ENCODE measurements at places on chromosomes 3 and 15. TPM values are rescaled to one million over a fixed set of nuclear protein-coding genes. Genes with fewer than 3 reads are reported as not detected.

- no peak for DNase-seq
Observed at GRCh38 chr3:124032311-124032880, 40.5 kb upstream of the ROPN1 start.

DNA sequence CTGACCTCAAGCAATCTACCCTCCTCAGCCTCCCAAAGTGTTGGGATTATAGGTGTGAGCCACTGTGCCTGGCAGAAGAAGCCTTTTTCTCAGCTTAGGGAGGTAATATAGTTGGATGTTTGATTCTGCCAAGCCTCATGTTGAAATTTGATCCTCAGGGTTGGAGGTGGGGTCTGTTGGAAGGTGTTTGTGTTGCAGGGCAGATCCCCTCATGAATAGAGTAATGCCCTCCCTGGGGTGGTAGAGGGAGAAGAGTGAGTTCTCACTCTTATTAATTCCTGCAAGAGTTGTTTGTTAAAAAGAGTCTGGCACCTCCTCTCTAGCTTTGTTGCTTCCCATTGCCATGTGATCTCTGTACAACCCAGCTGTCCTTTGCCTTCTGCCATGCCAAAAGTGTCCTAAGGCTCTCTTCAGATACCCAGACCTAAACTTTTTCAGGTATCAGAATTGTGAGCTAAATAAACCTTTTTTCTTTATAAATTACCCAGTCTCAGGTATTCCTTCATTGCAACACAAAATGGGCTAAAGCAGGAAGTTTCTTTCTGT lies 16.4 kb downstream of the NECTIN3 start:
- DNase-seq, result no peak

DNA sequence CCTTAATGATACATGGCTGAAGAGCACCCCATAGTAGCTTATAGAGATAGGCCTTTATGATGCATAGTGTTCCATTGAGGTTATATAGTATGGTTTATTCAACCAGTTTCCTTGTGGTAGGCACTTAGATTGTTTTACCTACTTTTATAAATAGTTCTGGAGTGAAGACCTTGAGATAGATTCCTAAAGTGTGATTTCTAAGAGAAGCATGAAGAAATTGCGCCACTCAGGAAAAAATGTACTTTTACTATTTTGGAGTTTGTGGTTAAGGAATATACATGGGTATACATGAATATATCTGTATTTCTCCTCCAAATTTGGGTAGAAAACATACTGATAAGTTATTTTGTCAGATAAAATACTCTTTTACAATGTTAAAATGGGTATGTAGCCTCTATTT lies 70.5 kb downstream of the CHD2 start:
- DNase-seq, result no peak

DNA sequence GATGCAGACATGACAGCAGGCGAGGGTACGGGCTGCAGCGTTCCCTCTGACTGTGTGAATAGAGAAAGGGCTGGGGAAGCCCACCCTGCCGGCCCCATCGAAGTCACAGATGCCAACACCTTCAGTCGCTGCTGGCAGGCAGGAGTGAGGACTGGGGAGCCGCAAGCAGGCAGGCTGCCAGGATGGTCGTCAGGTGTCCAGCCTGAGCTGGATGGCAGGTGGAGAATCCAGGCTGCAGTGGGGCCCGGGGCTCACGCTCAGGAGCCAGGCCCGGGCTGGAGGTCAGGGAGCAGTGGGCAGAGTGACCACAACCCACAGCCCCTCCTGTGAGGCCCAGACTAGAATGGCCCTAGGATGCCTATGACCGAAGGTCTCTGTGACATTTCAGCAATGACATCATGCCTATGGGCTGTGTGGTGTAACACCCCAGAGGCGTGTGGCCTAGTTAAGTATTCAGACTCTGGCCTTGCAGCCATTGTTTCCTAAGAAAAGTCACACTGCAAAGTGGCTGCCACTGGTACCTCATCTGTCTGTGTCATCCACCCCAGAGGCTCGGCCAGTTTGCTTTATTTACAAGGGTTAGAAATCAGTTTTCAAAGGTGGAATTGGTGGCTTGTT lies 15.7 kb downstream of the PRR23E start:
- DNase-seq, result no peak

GRCh38 chr3:65830948-65831732 lies 207.6 kb downstream of the MAGI1 start:
- no peak for DNase-seq

GRCh38 chr15:41659190-41659589 lies 1.0 kb upstream of the MGA start:
- DNase-seq, result no peak

- peak; percentile 87 for DNase-seq
Observed at GRCh38 chr15:57561041-57561711, 30.5 kb upstream of the MYZAP start.

DNA sequence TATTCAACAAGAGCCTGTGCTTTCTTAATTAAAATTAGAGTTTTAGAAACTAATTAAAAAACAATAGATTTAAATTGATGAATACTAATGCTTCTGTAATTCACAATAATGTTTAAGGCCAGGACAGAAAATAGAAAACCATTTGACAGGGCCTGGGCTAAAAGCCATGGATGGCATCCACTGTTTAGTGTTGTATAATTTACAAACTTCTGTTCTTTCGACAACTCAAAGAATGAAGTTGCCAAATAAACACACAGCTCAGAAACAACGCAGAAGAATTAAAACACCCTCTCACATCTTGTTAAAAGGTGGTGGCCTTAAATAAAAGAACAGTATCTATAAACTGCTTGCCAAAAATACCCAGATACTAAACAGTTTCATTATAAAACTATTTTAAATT lies 347.5 kb downstream of the MECOM start:
- DNase-seq, result no peak

DNA sequence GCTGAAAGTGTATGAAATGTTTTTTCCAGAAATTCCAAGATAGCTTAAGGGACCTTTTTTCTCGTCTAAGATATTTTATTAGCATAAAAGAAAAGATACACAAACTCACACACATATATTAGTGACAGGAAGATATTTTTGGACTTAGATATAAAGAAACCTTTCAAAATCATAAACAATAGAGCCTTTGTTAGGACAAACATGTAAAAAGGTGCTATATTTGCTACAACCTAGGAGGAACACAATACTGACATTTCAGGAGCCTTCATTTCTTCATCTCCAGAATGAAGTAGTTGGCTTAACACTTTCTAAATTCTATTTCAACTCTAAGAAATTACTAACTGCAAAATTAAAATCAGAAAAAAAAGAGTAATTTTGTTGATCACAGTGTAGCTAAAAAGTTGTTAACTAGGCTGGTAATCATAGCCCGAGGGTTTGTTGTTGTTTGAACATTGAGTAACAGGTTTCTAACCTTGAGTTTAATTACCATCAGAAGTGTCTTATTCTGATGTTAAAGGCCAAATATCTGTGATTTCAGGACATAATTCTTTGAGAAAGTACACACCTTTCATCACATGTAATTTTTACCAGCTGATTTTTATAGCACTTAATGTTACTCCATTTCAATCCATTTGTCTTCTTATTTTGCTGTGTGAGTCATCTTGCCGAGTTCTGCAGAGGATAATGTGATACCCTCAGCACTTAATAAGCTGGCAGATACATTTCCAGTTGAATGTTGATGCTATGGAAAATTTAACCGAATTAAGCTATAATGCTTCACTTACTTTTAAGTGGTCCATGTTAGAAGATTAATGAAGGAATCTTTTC lies 97.3 kb downstream of the MBNL1 start:
- peak; percentile 55 for DNase-seq

DNA sequence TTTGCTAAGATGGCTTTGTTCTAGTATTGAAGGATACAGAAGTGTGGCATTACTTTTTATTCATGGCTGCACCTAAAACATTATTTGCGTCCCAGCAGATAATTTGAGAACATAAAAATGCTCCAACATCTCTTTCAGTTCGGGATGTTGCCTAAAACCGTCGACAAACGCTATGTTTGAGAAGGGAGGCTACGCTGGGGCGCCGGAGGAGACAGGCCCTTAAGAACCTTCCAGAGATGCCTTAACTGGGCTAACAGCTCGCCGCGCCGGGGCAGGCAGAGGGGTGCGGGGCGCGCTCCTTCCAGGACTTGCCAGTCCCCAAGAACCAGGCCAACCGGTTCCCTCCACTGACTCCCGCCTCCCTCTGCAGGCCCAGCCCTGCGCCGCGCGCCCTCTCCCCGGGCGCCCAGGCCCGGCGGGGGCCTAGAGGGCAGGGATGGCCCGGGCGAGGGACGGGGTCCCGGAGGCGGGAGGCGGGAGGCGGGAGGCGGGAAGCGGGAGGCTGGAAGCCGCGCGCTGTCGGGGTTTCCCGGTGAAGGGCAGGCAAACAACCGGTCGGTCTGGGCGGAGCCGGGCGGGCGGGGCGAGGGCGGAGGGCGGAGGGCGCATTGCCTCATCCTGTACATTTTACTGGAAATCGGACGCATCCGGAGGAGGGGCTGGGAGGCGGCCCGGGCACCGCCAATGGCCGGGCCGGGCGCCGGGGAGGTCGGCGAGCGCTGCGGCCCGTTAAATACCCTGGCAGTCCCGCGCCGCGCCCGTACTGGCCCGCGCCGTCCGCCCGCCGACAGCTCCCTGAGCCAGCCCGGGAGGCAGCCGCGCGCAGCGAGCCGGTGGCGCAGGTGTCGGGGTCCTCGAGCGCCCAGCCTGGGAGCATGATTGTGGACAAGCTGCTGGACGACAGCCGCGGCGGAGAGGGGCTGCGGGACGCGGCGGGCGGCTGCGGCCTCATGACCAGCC lies at the start of gene NFKBIZ:
Gene NFKBIZ (plus strand): TSS at position 761 of the 960 bp plus-strand sequence. CDS start 115 bp downstream, at position 876.
- DNase-seq, result peak; percentile 93

- peak; percentile 61 for DNase-seq
Observed at GRCh38 chr15:92811148-92811913, 88.8 kb upstream of the CHD2 start.

- peak; percentile 55 for DNase-seq
Observed at GRCh38 chr3:116038968-116039650, 406.2 kb downstream of the LSAMP start.

DNA sequence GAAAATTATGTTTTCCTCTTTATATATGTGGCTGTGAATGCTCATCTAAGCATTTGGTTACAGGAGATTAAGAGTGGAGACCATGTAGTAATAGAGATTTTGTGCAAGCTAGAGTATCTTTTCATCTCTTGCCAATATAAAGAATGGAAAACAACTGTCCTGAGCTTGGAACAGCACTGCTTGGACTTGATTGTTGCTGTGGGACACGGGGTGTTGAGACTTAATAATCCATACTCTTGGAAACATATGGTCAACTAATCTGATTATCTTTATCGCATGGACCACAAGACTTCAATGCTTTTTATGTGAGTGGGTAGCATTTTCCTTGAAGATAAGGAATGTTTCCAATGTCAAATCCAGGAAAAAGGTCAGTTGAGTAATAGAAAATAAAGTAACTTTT lies 806.3 kb downstream of the DIPK2A start:
- no peak for DNase-seq

DNA sequence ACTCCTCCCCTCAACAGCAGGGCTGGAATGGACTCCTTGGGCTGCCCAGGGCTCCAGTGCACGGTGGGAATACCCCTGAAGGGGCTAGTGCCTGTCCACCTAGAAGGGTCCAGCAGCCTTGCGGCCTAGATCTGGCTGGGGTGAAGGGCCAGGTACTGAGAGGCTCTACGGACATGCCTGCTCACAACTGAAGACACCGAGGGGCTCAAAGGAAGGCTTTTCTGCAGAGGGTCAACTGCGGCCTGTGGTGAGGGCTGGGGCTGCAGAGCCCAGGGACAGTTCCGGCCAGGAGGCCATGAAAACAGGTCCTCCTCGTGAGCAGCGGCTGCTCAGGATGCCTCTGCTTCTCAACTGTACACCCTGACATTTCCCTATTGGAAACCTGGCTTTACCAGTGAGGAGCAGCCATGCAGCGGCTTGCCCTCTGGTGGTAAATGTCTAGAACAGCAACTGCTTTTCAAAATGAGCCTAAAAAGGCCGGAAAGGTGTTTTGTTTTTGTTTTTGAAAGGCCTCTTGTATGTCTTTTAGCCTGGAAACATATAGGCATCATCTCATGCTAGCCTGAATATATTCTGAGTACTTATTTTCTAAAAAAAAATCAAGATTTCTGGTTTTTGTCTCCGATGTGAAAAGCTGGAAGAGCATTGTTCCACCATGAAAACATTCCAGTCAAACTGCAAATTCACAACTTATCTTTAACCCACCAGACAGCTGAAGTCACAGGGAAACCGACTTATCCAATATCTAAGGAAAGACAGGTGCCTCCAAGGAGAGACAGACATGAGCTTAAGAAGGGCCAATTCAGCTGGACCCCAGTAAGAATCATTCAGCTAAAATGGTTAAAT lies 163.4 kb downstream of the KLF13 start:
- DNase-seq, result peak; percentile 72

GRCh38 chr3:143172062-143172794 lies 52.7 kb downstream of the CHST2 start:
- no peak for DNase-seq

DNA sequence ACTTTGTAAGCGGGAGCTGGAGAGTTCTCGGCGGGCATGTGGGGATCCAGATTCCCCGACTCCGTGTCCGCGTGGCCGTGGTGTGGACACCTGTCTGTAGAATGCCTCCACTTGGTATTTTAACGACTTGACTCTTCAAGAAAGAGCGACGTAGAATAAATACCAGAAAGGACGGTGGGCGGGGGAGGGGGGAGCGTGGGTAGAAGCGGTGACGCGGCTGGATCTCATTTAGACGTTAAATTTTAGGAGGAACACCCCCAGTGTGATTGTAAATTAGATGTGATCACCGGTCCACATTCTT lies 620 bp upstream of the PYGO1 start:
- no peak for DNase-seq

GRCh38 chr3:116263842-116264545 lies 181.3 kb downstream of the LSAMP start:
- DNase-seq, result no peak

DNA sequence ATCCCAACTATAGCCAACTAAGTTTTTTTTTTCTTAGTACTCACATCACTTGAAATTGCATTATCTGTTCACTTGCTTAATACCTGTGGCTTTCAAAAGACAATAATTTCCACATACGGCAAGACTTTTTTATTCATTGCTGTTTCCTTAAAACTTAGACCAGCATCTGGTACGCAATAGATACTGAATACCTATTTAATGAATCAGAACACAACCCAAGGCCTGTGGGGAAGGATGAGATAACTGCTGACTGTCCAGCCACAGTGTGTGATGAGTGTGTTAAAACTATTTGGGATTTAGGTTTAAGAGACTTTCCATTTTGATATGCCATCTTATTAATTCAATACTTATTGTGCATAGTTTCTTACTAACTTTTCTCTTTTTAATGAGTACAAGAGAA lies 988.7 kb downstream of the NTRK3 start:
- DNase-seq, result peak; percentile 69

GRCh38 chr3:36540888-36541518 lies 160.7 kb downstream of the STAC start:
- peak; percentile 50 for DNase-seq

The SEMA3G gene
- not detected for total RNA-seq

The DISP2 gene
- 1.8 TPM for total RNA-seq

The KLHL25 gene
- 3.1 TPM for total RNA-seq

The EPHA6 gene
- 0.66 TPM for total RNA-seq

The ARHGAP31 gene
- 4.7 TPM for total RNA-seq

The CCDC33 gene
- not detected for total RNA-seq

The GATM gene
- total RNA-seq, result 0.54 TPM

The CPN2 gene
- not detected for total RNA-seq

The RNF111 gene
- total RNA-seq, result 29.2 TPM

The ISLR2 gene
- total RNA-seq, result not detected

The SEMA5B gene
- total RNA-seq, result not detected

The AMOTL2 gene
- 137 TPM for total RNA-seq

The ITGA11 gene
- total RNA-seq, result not detected

The BNC1 gene
- 68.3 TPM for total RNA-seq

The HDGFL3 gene
- 104 TPM for total RNA-seq

Measured in MCF 10A (cell line).